ENCODE measurements at places on chromosomes 13 and 19.

DNA sequence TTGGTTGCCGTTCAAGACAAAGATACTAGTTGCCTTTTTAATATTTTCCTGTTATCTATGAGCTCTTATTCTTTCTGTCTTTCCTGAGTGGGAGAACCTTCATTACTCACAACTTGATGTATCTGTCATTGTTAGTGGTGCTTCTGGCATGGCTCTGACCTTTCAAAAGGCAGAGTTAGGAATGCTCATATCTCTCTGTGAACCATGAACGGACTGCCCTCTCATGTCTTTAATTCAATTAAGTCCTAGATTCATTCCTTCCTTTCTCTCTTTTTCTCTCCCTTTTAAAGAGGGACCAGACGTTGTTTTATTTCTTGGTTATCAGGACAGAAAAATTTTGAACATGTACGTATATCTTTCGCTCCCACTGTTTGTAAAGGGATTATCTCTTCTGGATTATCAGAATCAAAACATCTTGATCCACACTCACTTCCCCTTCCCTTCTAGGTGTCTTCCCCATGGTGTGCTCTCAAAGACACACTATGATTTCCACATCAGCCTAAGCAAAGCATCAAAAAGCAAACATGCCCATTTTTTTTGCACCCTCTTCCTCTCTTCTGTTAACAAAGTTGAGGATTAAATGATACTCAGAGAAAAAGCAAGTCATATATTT is 90.3 kb downstream of the LRCH1 start:
- no peaks in the 10 kb centered on the region for H3K4me1 ChIP-seq
- no peak overlapping the region for H3K4me3 ChIP-seq
- no peaks in the 10 kb centered on the region for H3K27me3 ChIP-seq
- DNase-seq: no peak
- no peaks in the 10 kb centered on the region for H3K36me3 ChIP-seq

- no peaks in the 10 kb centered on the region for H3K36me3 ChIP-seq
- H3K27ac ChIP-seq: no peak overlapping the region
- no peak for DNase-seq
- no peaks in the 10 kb centered on the region for H3K4me1 ChIP-seq
- no peaks in the 10 kb centered on the region for H3K27me3 ChIP-seq
- no peak overlapping the region for H3K4me3 ChIP-seq
Observed at GRCh38 chr13:112140366-112140765, 73.4 kb downstream of the SOX1 start.

GRCh38 chr13:43831088-43831487 is 44.3 kb upstream of the ENOX1 start:
- DNase-seq: no peak
- no peak overlapping the region for H3K27ac ChIP-seq
- no peak overlapping the region for H3K4me3 ChIP-seq
- H3K4me1 ChIP-seq: no peaks in the 10 kb centered on the region

- H3K4me3 ChIP-seq: no peak overlapping the region
- H3K36me3 ChIP-seq: no peaks in the 10 kb centered on the region
- H3K4me1 ChIP-seq: no peaks in the 10 kb centered on the region
- no peak overlapping the region for H3K27ac ChIP-seq
- DNase-seq: no peak
- H3K27me3 ChIP-seq: no peaks in the 10 kb centered on the region
Observed at GRCh38 chr13:102260256-102260655, 141.6 kb downstream of the FGF14 start.

GRCh38 chr19:43639519-43640423 is at the start of gene CADM4:
TSS of gene CADM4 (minus strand) at chr19:43639850. CDS start at chr19:43639790, 60 bp downstream.
- no peaks in the 10 kb centered on the region for H3K4me1 ChIP-seq
- no peaks in the 10 kb centered on the region for H3K27me3 ChIP-seq
- no peak within 1 kb of the TSS for H3K4me3 ChIP-seq
- H3K27ac ChIP-seq: no peak within 1 kb of the TSS

DNA sequence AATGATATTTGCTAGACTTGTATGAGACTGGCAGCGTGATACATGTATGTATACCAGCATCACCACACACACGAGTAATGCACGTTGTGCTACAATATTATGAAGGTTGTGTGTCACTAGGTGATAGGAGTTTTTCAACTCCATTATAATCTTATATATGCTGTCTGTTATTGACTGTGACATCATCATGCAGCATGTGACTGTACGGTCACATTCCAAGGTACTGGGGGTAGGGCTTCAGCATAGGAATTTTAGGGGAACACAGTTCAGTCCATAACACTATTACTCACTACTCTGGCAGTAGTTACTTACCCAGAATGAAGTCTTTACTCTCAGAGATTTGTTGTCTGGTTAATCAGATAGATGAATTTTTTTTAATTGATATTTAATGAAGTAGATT is 91.1 kb downstream of the CDK8 start:
- DNase-seq: no peak
- H3K36me3 ChIP-seq: no peaks in the 10 kb centered on the region
- no peaks in the 10 kb centered on the region for H3K27me3 ChIP-seq
- no peak overlapping the region for H3K27ac ChIP-seq
- H3K4me3 ChIP-seq: no peak overlapping the region
- no peaks in the 10 kb centered on the region for H3K4me1 ChIP-seq

- H3K27me3 ChIP-seq: no peaks in the 10 kb centered on the region
- H3K4me1 ChIP-seq: peaks cover 66% of the 10 kb centered on the region
- H3K36me3 ChIP-seq: no peaks in the 10 kb centered on the region
- H3K4me3 ChIP-seq: peak overlapping the region; percentile 35
Observed at GRCh38 chr13:29500386-29500785, 95.1 kb downstream of the SLC7A1 start.

DNA sequence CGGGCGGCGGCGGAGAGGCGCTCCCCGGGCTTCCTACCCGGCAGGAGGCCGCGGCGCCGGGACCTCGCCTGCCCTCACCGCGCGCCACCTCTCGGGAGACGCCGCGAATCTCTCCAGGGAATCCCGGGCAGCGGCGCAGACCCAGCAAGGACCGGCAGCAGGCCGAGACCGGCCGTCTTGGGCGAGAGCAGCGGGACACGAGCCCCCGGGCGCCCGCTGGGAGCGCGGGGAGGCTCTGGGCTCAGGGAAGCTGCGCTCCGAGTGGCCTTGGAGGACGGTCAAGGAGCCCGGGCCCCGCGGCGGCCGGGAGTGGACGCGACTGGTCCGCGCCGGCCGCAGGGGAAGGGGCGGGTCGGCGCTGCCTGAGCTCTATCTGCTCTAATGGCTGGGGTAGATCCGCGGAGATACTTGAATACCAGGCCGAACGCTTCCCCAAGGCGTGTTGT is 14.7 kb downstream of the CDX2 start:
- no peak for DNase-seq
- no peak overlapping the region for H3K4me3 ChIP-seq
- no peaks in the 10 kb centered on the region for H3K36me3 ChIP-seq
- H3K27ac ChIP-seq: no peak overlapping the region
- no peaks in the 10 kb centered on the region for H3K27me3 ChIP-seq
- H3K4me1 ChIP-seq: peaks cover 8% of the 10 kb centered on the region

- no peak overlapping the region for H3K4me3 ChIP-seq
- no peak for DNase-seq
- H3K27me3 ChIP-seq: no peaks in the 10 kb centered on the region
- 0 out of 2 replicates have a peak, but pooled peaks cover 3% of the 10 kb centered on the region for H3K36me3 ChIP-seq
Observed at GRCh38 chr19:38057959-38058690, 151.1 kb downstream of the SIPA1L3 start.

DNA sequence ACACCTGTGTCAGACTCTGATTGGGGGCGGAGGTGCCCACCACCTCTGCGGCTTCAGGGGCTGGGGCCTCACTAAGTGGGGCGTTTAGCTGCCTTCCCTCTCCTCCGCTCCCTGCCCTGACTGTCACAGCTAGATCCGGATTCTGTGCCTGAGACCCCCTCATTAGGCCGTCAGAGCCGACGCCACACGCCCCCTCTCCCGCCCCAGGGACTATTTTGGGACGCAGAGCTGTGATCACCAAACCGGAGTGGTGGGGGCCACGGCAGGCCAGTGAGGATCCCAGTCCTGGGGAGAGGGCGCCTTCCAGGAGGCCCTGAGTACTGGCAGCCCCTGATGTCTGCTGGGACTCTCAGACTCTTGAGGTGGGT is 762 bp downstream of the KANK3 start:
- no peak overlapping the region for H3K4me3 ChIP-seq
- H3K27ac ChIP-seq: no peak overlapping the region
- no peaks in the 10 kb centered on the region for H3K27me3 ChIP-seq
- DNase-seq: no peak
- H3K36me3 ChIP-seq: no peaks in the 10 kb centered on the region

Data from Karpas-422 (cell line).